ENCODE measurements at places on chromosomes 7 and 10.

DNA sequence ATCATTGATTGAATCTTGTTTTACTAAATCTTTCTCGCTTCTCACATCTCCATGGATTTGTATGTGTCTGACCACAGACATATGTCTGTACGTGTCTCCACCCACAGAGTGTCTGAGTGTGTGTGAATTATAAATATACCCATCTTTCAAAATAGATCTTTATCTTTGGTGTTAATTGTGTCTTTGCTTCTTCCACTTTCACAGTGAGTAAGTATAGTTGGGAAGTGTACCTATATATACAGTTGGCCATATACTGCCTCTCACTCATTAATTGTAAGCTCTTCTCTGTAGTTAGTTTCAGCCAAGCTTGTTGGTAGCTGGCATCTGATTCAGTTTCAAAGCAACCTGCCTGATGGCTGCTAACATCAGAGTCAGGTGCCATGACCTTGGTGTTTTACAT, 18.4 kb downstream of the EEPD1 start:
- DNase-seq = no peak

DNA sequence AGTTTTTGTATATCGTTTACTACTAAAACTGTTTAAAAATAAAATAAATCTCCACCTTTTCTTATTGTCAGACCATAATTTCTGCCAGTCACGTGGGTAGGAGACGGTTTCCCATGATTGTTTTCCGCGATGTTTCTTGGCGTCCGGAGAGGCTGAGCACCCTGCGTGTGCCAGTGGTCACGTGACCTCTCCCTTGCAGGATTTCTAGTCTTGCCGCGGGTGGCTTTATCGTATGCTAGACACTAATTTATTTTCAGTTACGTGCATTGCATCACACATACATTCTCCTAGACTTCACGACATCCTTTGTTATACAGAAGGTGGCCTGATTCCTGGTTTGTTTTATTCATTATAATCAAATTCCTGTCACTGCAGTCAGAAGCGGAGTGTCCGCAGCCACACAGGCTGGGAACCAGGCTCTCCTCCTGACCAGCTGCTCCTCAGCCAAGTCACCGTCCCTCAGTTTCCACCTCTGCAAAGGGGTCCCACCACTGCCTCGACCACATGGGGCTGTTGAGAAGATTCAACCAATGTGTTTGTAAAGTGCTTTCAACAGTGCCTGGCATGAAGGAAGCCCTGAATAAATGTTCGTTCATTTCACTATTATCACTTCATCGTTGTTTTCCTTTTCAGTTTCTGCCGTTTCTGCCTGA, 203.2 kb upstream of the PPP2R2D start:
- peak; percentile 12 for DNase-seq

- DNase-seq = no peak
These were observed 99.6 kb upstream of the CCNY start for GRCh38 chr10:35236739-35237138.

GRCh38 chr7:24372961-24373955, 89.3 kb downstream of the NPY start:
- no peak for DNase-seq

DNA sequence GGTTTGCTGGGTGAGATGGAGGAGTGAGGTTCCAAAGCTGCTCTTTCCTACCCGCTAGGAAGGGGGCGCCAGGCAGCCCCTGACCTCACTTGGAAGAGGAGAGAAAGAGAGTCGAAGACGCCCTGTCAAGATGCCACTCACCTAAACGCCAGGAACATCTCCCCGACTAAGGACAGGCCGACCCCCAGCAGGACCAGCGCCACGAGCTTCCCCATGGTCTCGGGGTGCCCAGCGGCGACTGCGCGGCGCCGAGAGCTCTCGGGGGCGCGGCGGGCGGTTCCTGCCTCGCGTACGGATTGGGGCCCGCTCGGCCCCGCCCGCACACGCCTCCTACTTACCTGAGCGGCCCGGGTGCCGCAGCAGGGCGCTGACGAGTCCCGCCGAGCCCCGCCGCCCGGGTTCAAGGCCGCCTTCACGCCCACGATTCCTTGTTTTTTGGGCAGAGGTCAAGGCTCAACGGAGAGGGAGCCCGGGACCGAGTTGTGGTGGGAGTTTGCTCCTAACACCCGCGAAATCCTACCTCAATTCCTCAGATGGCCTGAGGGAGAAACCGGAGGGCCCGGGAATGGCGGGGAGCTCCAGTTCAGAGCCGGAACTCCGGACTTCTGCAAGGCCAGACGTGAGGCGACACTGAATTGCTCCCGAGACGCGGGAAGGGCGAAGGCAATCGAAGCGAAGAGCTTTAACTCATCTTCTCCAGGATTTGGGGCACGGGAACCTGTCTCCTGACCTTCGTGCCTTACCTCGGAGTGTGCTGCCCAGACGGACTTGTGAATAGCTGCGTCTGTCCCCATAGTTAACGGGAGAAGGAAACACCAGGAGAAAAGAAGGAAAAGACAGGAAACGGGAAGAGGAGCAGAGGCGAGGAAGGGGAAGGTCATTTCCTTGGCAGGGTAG, at the start of gene PON3:
TSS of gene PON3 (minus strand) at position 240 of the 897 bp plus-strand sequence. CDS start at position 215, 25 bp downstream.
- peak; percentile 37 for DNase-seq

- DNase-seq = no peak
These were observed 440.3 kb upstream of the FOXK1 start for GRCh38 chr7:4241791-4242190.

DNA sequence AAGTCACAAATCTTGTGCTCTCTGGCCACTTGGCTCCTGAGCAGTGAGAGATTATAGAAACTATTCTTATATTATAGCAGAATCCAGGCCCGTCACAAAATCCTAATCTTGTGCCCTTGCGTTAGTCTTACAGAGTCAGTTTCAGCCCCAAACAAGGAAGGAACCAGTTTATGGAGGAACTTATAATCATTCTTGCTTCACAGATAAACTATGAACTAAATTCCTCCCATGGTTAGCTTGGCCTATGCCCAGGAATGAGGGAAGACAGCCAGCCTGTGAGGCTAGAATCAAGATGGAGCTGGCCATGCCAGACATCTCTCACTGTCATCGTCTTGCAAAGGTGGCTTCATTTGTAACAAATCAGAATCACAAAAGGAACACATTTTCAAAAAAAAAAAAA, 199.7 kb upstream of the PITRM1 start:
- peak; percentile 51 for DNase-seq

GRCh38 chr7:29606287-29606721, 42.7 kb downstream of the PRR15 start:
- DNase-seq = peak; percentile 90

GRCh38 chr10:44004913-44005787, 356.5 kb upstream of the ZNF32 start:
- DNase-seq = no peak

DNA sequence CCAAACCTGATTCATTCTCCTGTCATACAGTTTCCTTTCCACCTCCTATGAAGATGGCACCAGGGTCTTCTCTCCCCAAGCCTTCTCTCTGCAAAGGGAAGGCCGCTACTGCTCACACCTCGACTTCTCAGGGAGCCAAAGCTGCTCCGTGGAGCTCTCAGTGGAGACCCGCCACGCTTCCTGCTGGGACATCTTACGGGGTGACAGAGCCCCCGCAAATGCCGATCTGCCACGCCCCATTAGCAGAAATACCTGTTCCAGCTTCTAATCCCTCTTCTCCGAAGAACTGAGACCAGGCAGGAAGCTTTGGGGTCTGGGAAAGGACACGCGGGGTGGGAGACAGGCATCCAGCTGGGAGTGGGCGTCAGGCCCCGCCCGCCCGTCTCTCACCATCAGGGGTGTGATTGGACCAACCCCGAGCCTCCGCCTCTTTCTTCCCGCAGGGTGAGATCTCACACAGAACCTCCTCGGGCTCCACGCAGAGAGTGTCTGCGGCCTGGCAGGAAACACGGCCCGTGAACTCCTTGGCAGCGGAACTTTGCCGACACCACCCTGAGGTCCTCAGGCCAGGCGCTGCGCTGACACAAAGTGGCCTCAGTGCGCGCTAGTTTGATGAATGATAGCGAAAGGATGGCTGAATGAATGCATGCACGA, 12.0 kb upstream of the CALML5 start:
- DNase-seq = no peak

- DNase-seq = peak; percentile 54
These were observed 42.2 kb downstream of the GBF1 start for GRCh38 chr10:102287538-102287937.

- peak; percentile 56 for DNase-seq
These were observed at the start of gene SAMD9L for GRCh38 chr7:93148144-93148543. TSS of gene SAMD9L (minus strand) at chr7:93148385. CDS start at chr7:93135971, 12,414 bp downstream.

- DNase-seq = no peak
These were observed 39.4 kb upstream of the ATOH7 start for GRCh38 chr10:68271196-68271882.

DNA sequence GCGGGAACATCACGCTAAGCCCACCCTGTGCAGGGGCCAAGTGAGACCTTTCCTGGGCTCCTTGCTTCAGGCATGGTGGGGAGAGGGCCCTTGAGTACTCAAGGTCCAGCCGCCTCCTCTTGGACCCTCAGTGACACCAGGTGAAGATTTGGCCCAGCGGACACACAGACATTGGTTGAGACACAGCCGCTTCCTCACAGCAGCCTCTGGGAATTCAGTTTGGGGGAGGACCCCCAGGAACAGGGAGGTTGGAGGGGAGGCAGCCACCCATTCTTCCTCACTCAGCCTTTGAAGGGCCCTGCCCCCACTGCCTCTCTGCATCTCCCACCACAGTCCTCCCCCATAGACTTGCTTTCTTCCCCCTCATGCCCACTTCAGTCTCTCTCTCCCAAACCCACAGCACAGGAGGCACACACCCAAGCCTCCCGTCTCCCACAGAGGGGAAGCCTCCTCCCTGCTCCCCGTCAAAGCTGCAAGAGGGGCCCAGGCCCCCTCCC, 31.9 kb downstream of the ANXA8 start:
- DNase-seq = no peak

- DNase-seq = no peak
These were observed 55.8 kb downstream of the INPP5A start for GRCh38 chr10:132593389-132593788.

GRCh38 chr7:43565786-43566185, 17.1 kb upstream of the STK17A start:
- DNase-seq = peak; percentile 44

- no peak for DNase-seq
These were observed 41.5 kb downstream of the GPR37 start for GRCh38 chr7:124724079-124724478.

DNA sequence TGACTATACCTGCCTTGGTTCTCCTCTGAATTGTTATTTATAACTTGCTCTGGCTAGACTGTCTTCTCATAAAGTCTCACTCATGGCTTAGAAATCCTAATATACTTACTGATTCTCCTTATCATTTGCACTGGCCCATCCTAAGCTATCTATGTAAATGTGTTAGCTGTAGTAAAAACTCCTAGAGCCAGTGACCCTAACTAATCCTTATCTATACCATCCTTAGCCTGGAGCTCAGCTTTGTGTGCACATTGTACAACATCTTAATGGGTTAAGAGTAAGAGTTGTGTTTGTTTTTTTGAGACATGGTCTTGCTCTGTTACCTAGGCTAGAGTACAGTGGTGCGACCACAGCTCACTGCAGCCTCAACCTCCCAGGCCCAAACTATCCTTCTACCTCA, 40.8 kb downstream of the LAMB4 start:
- DNase-seq = no peak

DNA sequence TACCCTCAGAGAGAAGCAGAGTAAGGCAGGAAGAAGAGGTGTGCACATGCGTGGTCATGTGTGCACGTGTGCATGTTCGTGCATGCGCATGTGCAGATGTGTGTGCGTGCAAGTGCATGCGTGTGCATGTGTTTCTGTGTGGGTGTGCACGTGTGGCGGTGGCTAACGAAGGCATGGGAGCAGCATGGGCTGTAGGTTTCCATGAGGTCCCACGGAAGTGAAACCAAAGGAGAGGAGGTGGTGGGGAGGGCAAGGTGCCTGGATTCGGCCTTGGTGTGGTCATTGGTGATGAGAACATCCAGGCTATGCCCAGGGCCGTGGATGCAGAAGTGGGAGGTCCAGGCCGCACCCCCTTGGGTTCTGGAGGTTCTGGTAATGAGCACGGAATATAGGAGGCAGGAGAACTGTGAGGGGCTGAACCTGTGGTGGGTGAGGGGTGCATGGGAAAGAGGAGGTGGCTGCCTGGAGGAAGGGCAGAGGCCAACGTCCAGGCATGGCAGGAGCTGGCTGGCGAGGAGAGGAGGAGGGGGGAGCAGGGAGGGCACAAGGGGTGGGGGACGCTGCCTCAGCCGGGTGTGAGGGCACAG, 2.4 kb upstream of the INPP5A start:
- no peak for DNase-seq

GRCh38 chr10:86308056-86308455, 58.5 kb downstream of the GRID1 start:
- no peak for DNase-seq

DNA sequence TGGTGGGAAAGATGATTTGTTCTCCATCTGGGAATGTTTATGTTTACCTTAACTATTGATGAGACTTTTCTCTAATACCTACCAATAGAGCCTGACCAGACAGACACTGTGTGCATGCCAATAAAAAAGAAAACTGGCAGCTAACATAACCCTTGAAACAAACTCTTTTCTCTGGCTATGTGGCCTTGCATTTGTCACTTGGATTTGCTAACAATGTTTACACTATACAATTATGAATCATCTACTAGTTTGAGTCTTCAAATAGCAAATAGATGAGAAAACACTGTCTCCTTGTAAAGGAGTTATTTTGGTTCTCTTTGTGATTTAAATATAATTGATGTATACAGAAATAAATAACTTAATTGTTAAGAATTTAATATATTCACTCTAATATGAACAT, 273.1 kb downstream of the SEMA3D start:
- DNase-seq = peak; percentile 67

GRCh38 chr10:48575901-48576300, 29.0 kb downstream of the ARHGAP22 start:
- no peak for DNase-seq

GRCh38 chr10:47206449-47207280, 93.3 kb upstream of the GDF10 start:
- DNase-seq = no peak

GRCh38 chr7:156082048-156083040, 270.1 kb upstream of the SHH start:
- DNase-seq = no peak

DNA sequence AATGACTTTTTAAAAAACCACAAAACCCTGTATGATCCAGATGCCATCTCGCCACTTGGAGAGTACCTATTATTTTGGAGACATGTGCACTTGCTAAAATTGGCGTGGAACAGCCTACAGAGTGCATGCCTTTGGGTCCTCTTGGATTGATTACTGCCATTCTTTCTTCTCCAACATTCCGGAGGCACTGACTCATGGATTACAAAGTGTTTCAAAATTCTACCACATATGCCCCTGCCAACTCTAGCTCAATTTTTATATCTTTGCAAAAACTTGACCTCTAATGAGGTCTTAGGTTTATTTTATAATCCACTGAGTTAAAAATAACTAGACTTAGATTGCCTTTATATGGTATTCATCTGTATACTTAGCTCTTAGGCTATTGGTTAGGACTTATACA, 55.8 kb upstream of the KIF5B start:
- DNase-seq = peak; percentile 77

DNA sequence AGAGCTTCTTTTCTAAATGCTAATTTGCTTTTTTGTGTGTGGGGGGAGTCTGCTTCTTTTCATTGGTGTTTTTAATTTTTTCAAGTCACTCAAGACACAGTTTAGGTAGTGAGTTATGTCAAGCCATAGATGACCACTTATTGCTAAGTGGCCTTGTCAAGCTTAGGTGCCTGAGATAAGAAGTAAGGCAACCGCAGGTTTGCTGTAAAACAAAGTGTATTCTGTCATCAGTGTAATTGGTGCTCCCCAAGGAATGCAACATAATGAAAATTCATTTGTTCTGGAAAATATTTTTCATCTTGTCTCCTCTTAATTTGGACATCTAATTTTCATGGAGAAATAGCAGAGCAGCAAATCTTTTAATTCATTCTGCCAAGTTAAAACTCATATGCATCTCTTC, 249.6 kb downstream of the EXOC4 start:
- DNase-seq = no peak

Data from GM23248 (cell line).